ENCODE measurements at places on chromosomes 12 and 14.

GRCh38 chr14:23227566-23227965 is 10.2 kb upstream of the RNF212B start:
- no peak for DNase-seq

DNA sequence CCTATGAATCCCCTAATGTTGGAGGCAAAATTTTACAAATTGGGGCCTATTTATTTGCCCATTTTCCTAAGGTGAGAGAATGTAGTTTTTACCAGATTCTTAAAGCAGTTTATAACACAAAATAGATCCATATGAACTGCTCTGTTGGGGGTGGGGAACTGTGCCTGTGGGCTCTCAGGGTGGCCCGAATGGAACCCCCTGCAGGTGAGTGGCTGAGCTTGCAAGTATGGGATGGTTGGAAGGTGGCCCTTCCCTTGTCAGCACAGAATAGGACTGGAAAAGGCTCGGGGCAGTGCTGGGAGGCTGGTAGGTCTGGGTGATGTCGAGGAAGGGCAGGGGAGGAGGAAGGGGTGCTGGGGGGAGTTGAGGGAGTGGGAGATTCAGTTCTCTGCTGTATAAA is 4.9 kb downstream of the VSX2 start:
- DNase-seq = no peak

DNA sequence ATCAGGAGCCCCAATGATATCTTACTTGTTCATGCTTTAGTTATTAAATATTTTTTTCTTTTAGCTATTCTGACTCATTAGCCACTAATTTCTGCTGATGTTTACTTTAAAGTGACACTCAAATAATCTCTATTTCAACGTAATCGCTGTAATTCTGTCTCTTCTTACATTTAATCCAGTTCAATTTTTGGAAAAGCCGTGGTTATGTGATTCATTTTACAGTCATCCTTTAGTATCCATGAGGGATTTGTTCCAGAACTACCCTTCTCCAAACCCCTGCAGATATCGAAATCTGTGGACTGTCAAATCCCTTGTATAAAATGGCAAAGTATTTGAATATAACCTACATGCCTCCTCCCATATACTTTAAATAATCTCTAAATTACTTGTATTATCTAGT is 1103.4 kb downstream of the LRFN5 start:
- DNase-seq = no peak

GRCh38 chr14:75064205-75064567 is 362 bp upstream of the ACYP1 start:
- no peak for DNase-seq

- no peak for DNase-seq
Observed at GRCh38 chr12:2324387-2324786, 271.6 kb downstream of the CACNA1C start.

DNA sequence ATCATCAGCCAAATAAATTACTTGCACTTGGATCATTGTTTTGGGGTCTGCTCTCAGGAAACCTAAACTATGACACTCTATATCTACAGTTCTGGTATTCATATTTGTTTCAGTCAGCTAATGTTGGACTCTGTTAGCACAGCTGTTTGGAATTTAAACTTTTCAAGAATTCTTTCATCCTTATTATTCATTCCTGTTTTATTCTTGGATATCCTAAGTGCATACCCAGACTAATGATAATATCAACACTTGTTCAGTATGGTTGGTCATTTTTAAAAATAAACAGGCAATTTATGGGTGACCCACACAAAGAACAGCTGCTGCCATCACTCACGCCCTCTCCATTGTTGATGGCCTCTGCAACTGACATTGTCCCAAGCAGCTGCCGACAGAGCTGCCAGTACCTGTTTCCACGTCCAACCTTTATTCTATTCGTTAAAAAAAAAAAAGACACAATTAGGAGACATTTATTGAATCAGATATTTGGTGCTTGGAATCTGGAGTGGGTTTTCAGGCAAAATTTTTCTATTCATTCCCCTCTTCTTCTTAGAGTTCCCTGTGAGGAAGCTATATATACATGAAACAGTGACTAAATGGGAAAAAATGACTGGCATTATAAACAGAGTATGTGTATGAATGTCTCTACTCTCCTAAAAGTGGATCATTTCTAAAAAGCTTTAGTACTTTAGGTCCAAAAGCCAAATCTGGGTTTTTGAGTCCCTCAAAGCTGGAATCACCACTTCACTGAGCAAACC is 252.1 kb upstream of the NAV3 start:
- no peak for DNase-seq

DNA sequence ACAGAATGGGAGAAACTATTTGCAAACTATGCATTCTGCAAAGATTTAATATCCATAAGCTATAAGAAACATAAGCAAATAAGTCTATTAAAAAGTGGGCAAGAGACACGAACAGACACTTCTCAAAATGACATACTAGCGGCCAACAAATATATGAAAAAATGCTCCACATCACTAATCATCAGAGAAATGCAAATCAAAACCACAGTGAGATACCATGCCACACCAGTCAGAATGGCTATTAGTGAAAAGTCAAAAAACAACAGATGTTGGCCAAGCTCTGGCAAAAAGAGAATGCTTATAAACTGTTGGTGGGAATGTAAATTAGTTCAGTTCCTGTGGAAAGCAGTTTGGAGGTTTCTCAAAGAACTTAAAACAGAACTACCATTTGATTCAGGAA is 121.3 kb downstream of the KCNMB4 start:
- DNase-seq = no peak

- no peak for DNase-seq
Observed at GRCh38 chr14:94979891-94980290, 177.4 kb downstream of the DICER1 start.

DNA sequence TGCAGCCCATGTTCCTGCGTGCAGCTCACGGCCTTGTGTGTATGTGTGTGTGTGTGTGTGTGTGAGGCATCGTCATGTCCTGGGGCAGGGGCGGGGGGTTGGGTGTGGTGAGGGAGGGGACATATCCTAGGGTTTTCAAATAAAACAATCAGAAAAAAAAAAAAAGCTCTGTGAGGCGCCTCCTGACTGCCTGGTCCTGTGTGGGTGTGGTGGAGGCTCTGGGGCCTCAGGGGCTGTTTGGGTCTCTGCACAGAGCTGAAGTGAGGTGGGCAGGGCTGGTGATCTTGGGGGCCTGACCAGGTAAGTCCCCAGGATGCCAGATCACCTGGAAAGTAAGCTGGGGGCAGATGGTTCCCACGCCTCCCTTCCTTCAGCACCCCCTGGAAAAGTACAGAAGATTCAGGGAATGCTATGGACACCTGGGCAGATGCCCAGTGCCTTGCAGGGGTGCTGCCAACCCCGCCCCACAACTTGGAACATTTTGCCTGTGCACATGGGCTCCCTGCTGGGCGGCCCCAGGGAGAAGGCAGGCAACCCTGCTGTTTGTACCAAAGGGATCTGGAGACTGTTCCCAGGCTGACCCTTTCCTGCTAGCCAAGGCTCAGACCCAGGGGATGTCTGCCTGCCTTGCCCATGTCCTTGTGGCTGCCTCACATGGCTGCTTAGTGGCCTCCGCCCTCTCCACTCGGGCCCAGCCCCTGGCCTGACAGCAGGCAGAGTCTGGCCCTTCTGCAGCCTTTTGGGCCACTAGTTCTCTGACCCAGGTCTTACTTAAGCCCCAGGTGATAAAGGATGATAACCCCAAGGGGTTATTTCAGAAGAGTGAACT is 28.8 kb downstream of the CLSTN3 start:
- no peak for DNase-seq

- peak; percentile 18 for DNase-seq
Observed at GRCh38 chr12:591167-592023, 71.8 kb downstream of the NINJ2 start.

- no peak for DNase-seq
Observed at GRCh38 chr12:33488036-33488435, 48.4 kb upstream of the SYT10 start.

- peak; percentile 26 for DNase-seq
Observed at GRCh38 chr12:39764944-39765560, 145.4 kb upstream of the ABCD2 start.

DNA sequence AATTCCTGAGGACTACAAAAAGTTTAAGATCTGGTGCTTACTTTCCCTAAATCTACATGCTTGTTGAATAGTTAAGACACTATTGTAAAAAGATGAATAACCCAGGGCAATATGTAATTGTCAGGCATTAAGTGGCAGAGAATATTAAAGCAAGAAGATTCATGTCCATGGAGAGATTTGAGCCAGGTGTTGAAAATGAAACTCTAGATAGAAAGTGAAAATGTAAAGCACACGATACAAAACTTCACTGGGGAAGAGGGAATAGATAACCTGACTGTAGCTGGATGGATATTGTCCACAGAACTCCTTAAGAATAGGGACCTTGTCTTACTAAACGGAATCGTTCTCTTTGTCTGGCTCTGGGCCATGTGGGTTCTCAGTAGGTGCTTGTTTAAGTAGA is 5.0 kb downstream of the CAND1 start:
- no peak for DNase-seq

DNA sequence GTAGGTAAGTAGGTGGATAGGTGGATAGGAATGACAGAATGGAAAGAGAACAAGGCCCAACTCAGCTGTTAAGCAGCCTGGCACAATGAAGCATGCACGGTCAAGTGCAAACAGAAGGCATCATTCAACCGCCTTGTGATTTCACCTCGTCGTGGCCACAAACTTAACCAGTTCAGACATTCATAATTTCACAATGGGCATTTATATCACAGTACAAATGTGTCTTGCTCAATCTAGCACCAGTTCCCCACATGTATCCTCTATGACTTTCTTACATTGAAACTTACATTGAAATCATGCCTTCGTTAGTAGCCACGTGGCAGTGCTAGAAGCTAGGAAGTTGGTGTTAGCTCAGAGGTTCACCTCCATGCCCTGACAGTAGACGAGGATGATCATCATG is 207.5 kb downstream of the ETV6 start:
- DNase-seq = peak; percentile 96

DNA sequence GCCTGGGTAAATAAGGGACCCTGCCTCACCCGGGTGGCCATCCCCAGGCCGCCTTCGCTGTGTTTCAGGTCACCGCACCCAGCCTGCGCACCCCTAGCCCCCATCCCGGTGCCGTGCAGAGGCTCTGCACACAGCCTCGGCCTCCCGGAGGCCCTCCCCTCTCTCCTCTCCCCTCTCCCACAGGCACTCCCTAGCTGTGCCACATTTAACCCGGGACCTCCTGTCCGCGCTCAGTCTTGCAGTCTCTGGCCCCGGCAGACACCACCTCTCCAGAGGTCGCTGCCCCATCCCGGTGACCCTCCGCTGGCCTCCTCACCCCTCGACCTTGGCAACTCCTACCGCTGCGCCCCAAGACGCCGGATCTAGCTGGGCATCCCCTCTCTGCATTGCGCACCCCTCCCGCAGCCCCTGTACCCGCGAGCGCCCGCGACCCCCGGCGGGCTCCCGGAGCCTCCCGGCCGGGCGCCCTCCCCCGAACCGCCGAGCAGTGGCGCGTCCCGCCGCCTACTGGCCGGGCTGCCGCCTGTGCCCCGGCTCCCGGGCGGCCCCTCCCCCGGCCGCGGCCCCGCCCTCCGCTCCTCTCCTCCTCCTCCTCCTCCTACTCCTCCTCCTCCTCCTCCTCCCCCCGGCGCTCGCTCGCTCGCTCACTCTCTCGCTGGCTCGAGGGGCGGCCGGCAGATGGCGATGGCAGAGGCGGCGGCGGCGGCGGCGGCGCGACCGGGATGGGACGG is 120.7 kb downstream of the AACS start:
- DNase-seq = peak; percentile 16

GRCh38 chr12:115060477-115061168 is 376.6 kb upstream of the TBX3 start:
- no peak for DNase-seq

DNA sequence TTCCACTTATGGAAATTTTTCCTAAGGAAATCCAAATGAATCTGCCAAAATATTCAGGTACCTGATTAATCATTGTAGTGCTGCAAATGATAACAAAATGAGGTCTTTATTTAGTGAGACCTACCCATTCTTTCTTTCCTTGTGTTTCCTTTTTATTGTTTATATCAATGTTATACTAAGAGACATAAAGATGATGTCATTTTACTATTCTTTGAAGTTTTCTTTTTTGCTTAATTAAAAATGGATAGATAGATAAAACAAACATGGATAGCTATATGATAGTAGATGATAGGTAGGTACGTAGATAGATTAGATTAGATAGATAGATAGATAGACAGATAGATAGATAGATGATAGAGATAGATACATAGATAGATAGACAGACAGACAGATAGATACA is 669.5 kb upstream of the TBX3 start:
- no peak for DNase-seq

GRCh38 chr12:46892034-46892705 is 66.4 kb upstream of the SLC38A4 start:
- DNase-seq = no peak

- DNase-seq = peak; percentile 84
Observed at GRCh38 chr12:64560396-64561301, 49.6 kb upstream of the RASSF3 start.

DNA sequence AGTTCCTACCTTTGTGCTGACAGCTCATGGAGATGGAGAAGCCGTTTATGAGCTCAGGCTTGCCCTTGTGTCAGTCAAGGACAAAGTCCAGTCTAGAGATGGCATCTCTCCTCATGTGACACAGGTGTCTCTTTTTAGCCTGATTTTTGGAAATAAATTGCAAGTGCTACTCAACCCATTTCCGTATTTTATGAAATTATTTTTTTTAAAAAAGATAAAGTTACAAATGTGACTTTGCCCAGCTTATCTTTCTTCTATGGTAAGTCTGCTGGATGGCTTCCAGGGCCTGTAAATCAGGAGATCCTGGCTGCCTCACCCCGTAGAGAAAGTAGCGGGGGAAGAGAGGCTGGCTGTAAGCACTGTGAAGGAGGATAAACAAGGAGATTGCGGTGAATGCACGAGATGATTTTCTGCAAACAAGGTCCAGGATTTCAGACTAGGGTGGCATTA is 169.7 kb downstream of the MYRFL start:
- DNase-seq = no peak

DNA sequence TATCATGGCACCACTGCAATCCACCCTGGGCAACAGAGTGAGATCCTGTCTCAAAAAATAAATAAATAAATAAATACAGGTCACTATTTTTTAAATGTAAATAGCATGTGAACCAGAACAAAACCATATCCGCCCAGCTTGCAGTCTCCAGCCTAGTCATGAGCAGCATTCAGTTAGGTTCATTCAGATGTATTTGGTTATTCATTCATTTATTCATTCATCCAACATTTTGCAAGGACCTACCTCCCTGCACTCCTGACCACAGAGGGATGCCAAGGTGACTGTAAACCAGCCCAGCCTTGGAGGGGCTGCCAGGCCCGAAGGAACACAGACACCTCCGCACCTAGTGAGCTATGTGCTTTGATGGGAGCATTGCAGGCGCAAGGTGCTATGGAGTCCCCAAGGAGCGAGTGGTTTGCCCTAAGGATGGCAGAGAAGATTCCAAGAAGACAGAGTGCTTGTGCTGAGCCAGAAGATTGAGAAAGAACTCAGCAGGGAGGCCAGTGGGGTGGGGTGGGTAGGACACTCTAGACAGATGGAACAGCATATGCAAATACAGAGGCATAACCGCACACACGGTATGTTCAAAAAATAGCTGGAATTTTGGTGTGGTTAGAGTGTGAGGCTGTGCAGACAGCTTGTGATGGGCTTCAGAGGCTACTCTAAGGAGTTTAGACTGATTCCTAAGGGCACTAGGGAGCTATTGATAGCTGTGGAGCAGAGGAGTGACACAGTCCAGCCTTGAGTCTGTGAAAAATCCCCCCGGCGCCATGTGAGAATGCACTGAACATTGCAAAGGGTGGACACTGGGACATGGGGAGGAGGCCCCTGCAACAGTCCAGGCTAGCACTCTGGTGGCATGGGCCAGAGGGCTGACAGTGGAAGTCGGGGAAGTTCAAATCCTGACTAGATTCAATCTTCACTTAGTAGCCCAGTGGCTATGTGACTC is 11.7 kb downstream of the DTX1 start:
- DNase-seq = no peak

GRCh38 chr14:41558490-41558889 is 48.2 kb upstream of the LRFN5 start:
- no peak for DNase-seq
